ENCODE measurements at places on chromosomes 2 and 18.

- no peak for DNase-seq
Measured at GRCh38 chr18:48875942-48876511, 74.7 kb downstream of the SMAD7 start.

GRCh38 chr2:104850361-104851290 lies 3.3 kb upstream of the POU3F3 start:
- DNase-seq, result no peak

DNA sequence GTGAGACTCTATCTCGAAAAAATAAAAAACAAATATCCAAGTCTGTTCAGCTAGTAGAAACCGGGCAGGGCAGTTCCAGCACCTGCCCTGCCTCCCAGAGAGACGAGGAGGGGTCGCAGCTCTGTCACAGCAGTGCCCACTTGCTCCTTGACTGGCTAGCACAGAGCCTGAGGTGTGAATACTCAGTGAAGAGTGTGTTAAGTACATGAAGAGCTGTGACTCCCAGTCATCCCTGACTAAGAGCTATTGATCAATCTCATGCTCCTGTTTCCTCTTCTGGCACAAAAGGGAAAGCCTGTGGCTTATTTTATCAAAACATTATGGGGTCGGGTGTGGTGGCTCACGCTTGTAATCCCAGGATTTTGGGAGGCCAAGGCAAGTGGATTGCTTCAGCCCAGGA lies 83.0 kb upstream of the FZD7 start:
- no peak for DNase-seq

GRCh38 chr18:10057894-10058791 lies 144.3 kb downstream of the VAPA start:
- DNase-seq, result no peak

- DNase-seq, result no peak
Measured at GRCh38 chr2:67234440-67234839, 162.7 kb upstream of the ETAA1 start.

DNA sequence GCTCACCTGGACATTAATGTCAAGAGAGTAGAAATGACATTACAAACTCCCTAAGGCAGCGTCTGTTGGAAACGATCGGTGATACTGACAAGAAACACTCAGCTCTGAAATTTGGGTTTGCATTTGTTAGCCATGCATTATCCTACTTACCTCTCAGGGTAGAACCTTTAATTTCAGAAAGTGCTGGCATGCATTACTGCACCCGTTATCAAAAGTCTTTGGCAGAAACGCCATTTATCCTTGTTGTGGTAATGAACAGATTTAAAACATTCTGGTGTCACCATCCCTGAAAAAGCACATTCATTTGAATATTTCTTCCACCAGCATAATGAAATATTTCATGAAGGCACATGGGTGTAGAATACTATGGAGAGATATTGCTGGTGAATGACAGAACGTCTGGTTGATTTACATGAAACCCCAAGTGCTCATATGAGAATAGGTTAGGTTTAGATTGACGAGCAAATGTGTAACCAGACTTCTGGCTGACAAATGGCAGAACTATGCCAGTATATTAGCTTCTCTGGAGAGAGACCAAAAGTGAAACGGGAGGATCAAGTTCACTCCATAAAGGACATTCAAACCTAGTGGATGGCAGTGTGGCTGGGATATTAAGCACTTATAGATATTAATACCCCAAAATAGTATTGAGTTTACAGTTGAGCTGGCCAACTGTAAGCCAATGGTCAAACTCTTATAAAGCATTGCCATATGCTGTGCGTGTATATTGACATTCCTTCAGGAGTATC lies 53.5 kb upstream of the ITGB6 start:
- no peak for DNase-seq

DNA sequence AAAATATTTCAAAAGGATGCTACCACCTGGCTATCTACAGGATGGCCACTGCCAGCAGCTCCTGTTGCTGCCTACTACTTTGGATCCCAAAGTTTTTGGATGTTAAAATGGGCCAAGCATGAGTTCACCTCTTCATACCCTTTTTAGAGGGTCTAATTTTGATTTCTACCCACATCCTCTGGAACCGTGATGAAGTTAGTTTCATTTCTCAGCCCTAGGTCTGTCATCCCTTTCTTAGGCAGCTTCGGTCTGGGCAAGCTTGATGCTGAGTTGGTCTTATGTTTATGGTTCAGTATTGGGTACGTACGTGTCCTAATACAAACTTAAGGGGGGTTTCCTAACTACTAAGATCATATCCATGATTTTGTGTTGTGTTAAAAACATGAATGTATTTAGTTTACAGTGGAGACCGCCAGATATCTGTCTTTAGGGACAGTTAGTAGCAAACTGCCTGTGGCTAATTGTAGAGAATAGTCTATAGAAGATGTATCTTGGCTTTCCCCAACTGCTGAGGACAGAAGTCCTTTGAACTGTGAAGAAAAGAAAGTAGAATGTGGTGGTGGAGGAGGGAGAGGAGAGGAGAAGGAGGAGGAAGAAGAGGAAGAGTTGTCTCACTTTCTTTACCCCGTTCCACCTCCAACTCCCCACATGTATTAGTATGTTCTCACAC lies 184.9 kb downstream of the UBE2E3 start:
- DNase-seq, result no peak

DNA sequence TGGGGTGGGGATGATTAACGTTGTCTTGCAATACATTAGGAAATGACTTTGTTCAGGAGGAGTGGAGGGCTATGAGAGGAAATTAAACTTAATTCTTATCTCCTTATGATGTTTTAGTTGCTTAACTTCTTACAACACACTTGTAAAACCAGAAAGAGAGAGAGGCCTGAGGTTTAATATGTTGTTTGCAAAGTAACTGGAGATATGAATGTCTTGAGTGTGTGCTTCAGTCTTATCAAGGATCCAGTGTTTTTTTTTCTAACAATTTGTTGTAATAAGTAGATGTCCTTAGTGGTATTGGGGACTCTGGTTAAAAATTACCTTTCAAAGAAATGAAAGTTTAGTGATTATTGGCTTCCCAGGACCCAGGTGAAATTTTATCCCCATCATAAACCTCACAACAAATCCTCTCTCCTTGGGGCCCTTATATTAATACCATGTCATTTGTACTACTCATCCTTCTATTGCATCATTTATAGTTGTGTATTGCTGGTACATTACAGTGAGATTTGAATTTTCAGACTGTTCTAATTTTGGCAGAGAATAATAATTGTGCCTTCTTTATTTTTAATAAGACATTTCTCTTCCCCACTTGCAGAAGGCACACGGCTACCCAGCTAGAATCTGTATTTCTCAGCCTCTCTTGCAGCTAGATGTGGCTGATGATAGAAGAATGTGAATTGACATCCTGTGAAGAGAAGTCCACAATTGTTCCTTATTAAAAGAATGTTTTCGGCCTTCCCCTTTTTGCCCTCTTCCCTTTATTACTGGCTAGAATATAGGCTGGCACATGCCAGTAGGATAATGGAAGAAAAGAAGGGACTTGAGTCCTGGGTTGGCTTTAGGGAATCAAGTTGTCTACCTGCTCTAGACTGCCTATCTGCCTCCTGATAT lies 91.9 kb upstream of the CXCR4 start:
- DNase-seq, result no peak

GRCh38 chr18:41767960-41768359 lies 187.1 kb upstream of the PIK3C3 start:
- peak; percentile 23 for DNase-seq

GRCh38 chr2:45274250-45274926 lies 265.1 kb upstream of the SIX2 start:
- peak; percentile 70 for DNase-seq

DNA sequence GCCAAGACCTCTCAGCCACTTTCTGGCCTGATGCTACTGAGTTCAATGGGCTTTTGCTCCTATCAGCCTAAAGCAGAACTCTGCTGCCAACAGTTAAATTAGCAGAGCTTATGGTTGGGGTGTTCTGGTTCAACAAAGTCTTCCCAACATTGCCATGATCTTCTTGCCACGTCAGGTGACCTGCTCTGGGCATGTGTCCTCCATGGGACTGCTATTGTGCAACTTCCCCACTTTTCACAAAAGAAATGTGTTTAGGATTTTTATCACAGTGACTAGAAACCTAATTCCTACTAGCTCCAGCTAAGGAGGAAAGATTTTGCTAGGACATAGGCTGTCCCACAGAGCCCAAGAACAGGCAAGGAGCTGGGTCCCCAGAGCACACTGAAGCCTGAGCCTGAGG lies 56.4 kb downstream of the ALK start:
- DNase-seq, result no peak

DNA sequence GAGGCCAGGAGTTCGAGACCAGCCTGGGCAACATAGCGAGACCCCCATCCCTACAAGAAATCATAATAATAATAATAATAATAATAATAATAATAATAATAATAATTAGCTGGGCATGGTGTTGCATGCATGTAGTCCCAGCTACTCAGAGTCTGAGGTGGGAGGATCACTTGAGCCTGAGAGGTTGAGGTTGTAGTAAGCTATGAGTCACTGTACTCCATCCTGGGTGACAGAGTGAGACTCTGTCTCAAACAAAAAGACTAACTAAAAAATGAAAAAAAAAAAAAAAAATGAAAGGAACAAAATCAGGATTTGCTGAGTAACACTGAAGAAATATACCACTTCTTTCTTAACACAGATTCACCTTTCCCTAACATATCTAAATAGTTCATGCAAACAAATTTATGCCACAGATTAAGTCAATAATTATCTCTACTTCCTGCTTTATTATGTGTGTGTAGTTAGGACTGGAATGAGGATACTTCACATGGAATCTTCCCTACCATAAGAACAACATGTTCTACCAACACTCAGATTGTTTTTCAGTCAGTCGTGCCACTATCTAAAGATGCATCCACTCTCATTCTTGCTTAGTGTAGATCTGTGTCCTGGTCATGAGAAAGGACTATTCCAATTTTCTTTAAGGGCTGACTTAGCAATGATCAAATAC lies 928.7 kb downstream of the SLC4A3 start:
- DNase-seq, result no peak

GRCh38 chr2:112916625-112917247 lies 5.8 kb downstream of the IL37 start:
- DNase-seq, result no peak

DNA sequence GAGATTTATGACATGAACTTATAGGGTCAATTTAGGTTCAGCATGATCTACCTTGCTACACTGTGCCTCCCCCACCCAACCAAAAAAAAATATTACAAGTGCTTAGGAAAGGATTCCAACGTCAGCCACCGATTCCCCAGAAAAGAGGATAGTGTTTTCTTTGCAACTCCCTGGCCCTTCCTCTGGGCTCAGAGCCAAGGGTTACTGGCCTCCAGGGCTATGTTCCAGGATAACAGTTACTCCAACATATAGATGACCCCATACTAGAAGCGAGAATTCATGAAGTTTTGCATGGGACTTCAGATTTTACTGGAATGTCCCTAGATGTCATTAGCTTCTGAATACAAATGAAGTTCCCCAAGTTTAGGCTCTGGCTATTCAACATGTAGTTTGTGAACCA lies 172.1 kb downstream of the UPP2 start:
- no peak for DNase-seq

DNA sequence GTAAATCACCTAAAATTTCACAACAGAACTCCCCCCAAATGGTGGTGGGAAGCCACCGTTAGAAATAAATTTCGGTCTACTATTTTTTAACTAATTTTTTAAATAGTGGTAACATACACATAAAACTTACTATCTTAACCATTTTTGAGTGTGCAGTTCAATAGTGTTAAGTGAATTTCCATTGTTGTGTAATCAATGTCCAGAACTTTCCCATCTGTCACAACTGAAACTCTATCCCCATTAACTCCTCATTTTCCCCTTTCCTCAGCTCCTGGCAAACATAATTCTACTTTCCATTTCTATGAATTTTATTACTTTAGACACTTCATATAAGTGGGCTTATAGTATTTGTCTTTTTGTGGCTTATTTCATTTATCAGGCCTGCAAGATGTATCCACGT lies 34.1 kb upstream of the HNMT start:
- DNase-seq, result no peak

GRCh38 chr2:35946478-35946877 lies 409.1 kb upstream of the CRIM1 start:
- DNase-seq, result no peak

DNA sequence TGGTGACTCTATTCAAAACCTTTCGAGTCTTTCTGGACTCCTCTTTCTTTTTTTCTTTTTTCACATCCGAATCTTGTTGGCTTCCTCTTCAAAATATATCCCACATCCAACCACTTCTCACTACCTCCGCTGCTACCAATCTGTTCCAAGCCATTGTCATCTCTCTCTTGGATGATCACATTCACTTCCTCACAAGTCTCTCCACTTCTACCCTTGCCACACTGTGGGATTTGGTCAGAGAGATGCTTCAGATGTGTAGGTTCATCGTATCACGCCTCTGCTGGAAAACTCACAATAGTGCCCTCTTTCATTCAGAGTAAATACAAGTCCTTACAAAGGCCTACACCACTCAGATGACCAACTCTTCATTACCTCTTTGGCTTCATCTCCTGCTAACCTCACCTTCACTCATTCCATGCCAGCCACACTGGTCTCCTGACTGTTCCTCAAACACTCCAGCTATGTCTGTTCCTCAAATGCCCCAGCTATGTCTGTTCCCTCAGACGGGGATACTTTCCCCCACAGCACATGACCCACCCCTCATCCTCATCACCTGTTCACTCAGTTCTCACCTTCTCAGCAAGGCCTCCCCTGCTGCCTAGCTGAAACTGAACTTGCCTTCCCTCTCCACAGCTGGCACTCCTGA lies 67.2 kb upstream of the PELI1 start:
- no peak for DNase-seq

DNA sequence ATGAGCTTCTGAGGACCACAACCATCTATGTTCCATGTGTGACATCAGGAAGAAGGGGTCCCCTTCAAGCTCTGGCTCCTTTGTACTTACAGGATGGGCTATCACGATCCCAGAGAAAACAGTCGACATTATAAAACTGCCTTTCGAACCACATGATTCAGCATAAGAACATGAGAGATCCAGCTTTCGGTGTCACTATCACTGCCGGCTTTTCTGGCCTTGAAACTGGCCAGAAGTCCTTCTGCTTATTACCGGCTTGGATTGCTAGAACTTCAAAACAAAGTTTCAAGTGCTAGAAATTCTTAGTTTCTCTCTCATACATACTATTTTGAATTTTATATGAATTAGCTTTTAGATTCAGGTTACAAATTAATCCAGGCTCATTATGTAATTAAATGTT lies 138.9 kb downstream of the PID1 start:
- no peak for DNase-seq

GRCh38 chr2:85768713-85769112 lies 14.9 kb downstream of the ATOH8 start:
- DNase-seq, result peak; percentile 78

GRCh38 chr2:173874894-173875237 lies 90.3 kb downstream of the SP3 start:
- DNase-seq, result no peak
